ENCODE measurements at places on chromosomes 5 and 9.

- no peak overlapping the region for H3K4me3 ChIP-seq
- H3K4me1 ChIP-seq, result peaks cover 13% of the 10 kb centered on the region
- peak overlapping the region; percentile 36 for H3K27ac ChIP-seq
- H3K36me3 ChIP-seq, result peaks cover 2% of the 10 kb centered on the region
- H3K27me3 ChIP-seq, result no peaks in the 10 kb centered on the region
- no peak for DNase-seq
These were observed 59.4 kb upstream of the ERBIN start for GRCh38 chr5:65866837-65867521.

- H3K4me3 ChIP-seq, result no peak overlapping the region
- no peak for DNase-seq
- peaks cover 2% of the 10 kb centered on the region for H3K36me3 ChIP-seq
- peaks cover 11% of the 10 kb centered on the region for H3K4me1 ChIP-seq
- no peaks in the 10 kb centered on the region for H3K27me3 ChIP-seq
These were observed 68.6 kb downstream of the NLN start for GRCh38 chr5:65790371-65791163.

- DNase-seq, result no peak
- peaks cover 25% of the 10 kb centered on the region for H3K27me3 ChIP-seq
- no peak overlapping the region for H3K27ac ChIP-seq
- H3K4me1 ChIP-seq, result no peaks in the 10 kb centered on the region
- no peak overlapping the region for H3K4me3 ChIP-seq
These were observed 68.1 kb downstream of the MAMDC2 start for GRCh38 chr9:70111641-70112236.

GRCh38 chr5:17148481-17148880, 69.0 kb upstream of the BASP1 start:
- no peaks in the 10 kb centered on the region for H3K36me3 ChIP-seq
- H3K27ac ChIP-seq, result no peak overlapping the region
- DNase-seq, result no peak
- no peak overlapping the region for H3K4me3 ChIP-seq
- H3K27me3 ChIP-seq, result no peaks in the 10 kb centered on the region

DNA sequence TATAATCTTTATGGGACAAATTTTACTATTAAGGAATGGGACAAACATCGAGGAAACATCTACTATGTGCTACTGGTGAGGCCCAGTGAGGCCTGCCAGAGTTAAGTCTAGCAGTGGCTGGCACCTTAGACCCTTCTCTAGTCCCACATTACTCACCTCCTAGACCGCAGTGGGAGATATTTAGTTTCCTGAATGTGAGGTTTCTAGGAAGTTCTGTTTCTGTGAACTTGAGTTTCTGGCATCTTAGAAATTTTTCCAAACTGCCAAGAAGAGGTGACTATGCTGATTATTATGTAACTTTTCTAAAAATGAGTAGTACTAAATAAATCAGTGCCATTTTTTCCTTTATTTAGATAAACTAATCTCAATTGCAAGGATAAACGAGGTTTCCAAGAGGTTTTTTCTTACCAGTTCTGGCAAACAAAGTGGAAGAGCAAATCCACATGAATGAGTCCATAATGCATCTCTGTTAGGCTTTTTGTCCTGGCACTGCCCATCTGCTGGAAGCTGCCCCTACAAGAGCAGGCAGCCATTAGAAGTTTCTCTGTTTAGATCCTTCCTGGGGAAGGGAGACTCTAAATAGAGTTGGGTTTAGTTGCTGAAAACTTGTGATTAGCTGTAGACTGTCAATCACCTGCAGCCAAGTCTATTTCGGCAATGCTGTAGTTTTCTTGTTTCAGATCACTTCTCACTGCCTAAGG, 348.7 kb downstream of the MAN2A1 start:
- no peak overlapping the region for H3K4me3 ChIP-seq
- no peaks in the 10 kb centered on the region for H3K27me3 ChIP-seq
- H3K4me1 ChIP-seq, result peaks cover 8% of the 10 kb centered on the region
- no peak overlapping the region for H3K27ac ChIP-seq
- peaks cover 3% of the 10 kb centered on the region for H3K36me3 ChIP-seq

DNA sequence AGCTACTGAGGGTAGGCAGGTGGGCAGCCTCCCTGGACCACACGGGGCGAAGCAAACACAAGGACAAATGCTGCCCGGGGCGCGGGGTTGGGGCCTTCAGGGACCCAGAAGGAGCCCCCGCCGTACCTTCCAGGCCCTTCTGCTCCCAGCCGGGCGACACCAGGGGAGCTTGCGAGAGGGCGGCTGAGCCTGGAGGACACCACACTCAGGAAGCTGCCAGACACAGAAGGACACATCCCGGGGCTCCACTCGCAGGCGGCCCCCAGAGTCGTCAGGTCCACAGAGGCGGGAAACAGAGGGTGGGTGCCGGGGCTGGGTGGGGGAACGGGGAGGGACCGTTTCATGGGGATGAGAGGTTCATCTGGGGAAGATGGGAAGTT, 58.5 kb upstream of the UBAC1 start:
- H3K4me3 ChIP-seq, result no peak overlapping the region
- no peaks in the 10 kb centered on the region for H3K27me3 ChIP-seq
- no peak overlapping the region for H3K27ac ChIP-seq
- no peak for DNase-seq

DNA sequence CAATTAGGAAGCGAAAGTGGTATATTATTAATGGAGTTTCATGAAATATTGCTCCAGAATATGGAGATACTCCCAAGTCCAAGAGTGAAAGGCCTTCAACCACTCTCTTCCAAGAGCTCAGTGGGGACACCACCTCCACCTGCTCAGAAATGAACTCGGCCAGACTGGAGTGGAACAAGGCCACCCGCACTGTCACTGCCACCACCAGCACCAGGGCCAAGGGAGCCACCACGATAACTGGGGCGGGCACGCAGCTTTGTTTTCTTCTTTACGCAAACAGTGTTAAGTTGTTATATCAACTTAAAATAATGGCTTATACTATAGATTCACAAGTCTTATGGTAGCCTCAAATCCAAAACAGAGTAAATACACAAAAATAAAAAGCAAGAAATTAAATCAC, 204.1 kb downstream of the TRPM3 start:
- DNase-seq, result no peak
- no peak overlapping the region for H3K27ac ChIP-seq
- H3K4me3 ChIP-seq, result no peak overlapping the region

DNA sequence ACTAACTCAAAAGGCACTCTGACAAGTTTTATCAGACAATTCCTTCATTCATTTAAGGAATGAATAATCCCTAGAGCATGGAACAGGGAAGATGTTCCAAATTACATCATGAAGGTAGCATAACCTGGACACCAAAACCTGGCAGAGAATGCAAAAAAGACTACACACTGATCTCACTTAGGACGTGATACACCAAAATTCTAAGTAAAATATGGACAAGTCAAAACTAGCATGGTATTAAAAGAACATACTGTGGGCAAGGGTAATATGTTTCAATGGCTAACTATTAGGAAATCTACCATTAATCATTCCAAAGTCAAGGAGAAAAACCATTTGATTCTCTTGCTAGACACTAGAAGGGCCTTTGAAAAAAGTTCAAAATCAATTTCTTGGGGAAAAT, 176.5 kb downstream of the HSPA4 start:
- H3K4me3 ChIP-seq, result no peak overlapping the region
- H3K27ac ChIP-seq, result no peak overlapping the region
- no peak for DNase-seq
- H3K27me3 ChIP-seq, result peaks cover 65% of the 10 kb centered on the region

- H3K27me3 ChIP-seq, result no peaks in the 10 kb centered on the region
- no peak overlapping the region for H3K27ac ChIP-seq
- H3K36me3 ChIP-seq, result no peaks in the 10 kb centered on the region
These were observed 87.5 kb downstream of the CHSY3 start for GRCh38 chr5:129991780-129992179.

DNA sequence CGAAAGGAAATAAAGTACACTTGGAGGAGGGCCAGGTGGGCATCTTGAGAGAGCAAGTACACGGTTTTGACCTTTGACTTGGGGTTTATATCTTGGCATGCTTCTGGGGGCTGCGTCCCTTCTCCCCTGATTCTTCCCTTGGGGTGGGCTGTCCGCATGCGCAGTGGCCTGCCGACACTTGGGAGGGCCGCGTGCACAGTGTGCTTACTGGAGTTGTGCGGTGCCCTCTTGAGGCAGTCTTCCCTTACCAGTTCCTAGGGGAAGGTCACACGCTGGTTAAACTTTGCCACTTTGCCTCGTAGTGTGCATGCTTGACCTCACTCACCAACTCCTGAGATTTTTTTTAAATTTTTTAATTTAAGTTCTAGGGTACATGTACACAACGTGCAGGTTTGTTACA, 4.3 kb upstream of the CLPTM1L start:
- no peaks in the 10 kb centered on the region for H3K27me3 ChIP-seq
- DNase-seq, result no peak
- H3K4me1 ChIP-seq, result peaks cover 7% of the 10 kb centered on the region
- no peak overlapping the region for H3K4me3 ChIP-seq
- H3K36me3 ChIP-seq, result peaks cover 5% of the 10 kb centered on the region
- H3K27ac ChIP-seq, result no peak overlapping the region

- no peak for DNase-seq
These were observed 579.7 kb upstream of the ZNF608 start for GRCh38 chr5:125326150-125326510.

DNA sequence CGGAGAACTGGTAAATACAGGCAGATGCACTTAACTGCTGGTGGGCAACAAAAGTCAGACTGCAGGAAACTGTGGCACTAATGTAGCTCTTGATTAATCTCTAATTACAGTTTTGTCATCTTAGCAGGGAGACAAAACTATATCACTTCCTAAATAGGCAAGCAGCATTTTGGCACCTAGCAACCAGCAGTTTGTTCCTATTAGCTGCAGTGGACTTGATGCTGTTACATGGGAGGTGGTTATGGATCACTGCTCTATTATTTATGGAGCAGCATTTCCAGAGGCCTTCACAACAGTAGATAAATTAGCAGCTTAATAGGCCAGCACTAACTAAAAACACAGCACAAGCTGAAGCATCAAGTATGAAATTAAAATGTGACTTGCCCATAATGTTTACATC, 518.3 kb upstream of the ITGA1 start:
- DNase-seq, result no peak
- no peaks in the 10 kb centered on the region for H3K4me1 ChIP-seq
- no peaks in the 10 kb centered on the region for H3K36me3 ChIP-seq
- H3K27ac ChIP-seq, result no peak overlapping the region
- H3K4me3 ChIP-seq, result no peak overlapping the region
- H3K27me3 ChIP-seq, result no peaks in the 10 kb centered on the region

DNA sequence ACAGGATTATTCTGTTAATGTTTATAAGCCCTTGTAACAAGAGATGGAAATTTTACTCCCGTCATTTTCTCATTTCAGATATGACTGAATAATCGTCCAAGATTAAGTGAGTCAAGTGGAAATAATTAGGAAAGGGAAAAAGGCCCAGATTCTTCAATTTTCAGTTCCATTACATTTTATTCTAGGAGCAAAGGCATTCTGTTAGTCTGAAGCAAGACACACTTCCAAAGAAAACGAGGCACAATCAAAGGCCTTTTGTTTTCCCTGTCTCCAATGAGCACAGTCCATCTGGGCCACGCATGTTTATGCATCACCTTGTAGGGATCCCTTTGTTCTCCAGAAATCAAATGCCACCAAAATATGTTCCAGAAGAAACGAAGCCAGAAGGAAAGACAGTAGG, 382.9 kb upstream of the RFX3 start:
- H3K4me1 ChIP-seq, result no peaks in the 10 kb centered on the region
- no peak overlapping the region for H3K27ac ChIP-seq
- H3K4me3 ChIP-seq, result no peak overlapping the region
- peaks cover 11% of the 10 kb centered on the region for H3K27me3 ChIP-seq
- no peak for DNase-seq

- H3K4me1 ChIP-seq, result no peaks in the 10 kb centered on the region
- no peak overlapping the region for H3K27ac ChIP-seq
- no peak for DNase-seq
- peaks cover 56% of the 10 kb centered on the region for H3K27me3 ChIP-seq
These were observed 286.0 kb downstream of the ZSWIM6 start for GRCh38 chr5:61617995-61618525.

DNA sequence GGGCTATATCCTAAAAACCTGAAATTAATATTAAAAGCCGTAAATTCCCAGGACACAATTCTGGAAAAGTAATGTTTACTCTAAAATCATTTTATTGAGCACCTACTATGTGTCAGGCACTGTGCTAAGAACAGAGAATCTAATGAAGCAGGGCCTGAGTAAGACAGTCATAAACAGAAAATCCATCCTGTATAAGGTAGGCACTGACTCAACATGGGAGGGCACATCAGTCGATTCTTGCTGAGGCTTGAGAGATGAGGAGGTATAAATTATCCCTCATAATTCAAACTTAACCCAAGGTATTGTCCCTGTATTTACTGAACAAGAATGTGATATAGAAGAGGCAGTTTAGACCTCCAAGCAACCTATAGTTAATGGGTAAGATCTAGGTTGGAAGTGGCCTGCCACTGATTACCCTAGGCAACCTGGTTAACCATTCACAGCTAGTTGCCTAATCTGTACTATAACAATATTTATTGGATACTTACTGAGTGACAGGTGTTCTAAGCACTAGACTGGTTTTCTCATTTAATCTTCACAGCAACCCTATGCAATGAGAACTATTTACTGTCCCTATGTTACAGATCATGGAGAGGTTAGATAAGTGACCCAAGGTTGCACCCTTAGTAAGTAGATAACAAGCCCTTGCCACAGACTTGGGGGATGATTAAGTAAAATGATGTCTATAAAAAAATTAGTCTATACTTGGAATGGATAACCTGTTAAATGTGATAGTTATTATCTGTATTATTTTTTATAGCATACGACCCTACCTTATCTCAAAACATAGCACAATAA, 317.7 kb downstream of the PDE4D start:
- DNase-seq, result no peak
- no peaks in the 10 kb centered on the region for H3K27me3 ChIP-seq
- peaks cover under 1% of the 10 kb centered on the region for H3K36me3 ChIP-seq

GRCh38 chr9:121491111-121491510, 8.5 kb downstream of the GGTA1 start:
- H3K4me3 ChIP-seq, result no peak overlapping the region
- H3K36me3 ChIP-seq, result no peaks in the 10 kb centered on the region
- H3K27me3 ChIP-seq, result peaks cover 20% of the 10 kb centered on the region
- no peaks in the 10 kb centered on the region for H3K4me1 ChIP-seq

- H3K4me3 ChIP-seq, result no peak overlapping the region
- no peak overlapping the region for H3K27ac ChIP-seq
- peaks cover 47% of the 10 kb centered on the region for H3K27me3 ChIP-seq
- H3K4me1 ChIP-seq, result no peaks in the 10 kb centered on the region
- no peak for DNase-seq
- no peaks in the 10 kb centered on the region for H3K36me3 ChIP-seq
These were observed 70.5 kb downstream of the ZNF618 start for GRCh38 chr9:113946496-113947115.

GRCh38 chr9:126388964-126389708, 62.5 kb downstream of the MVB12B start:
- peak overlapping the region; percentile 78 for H3K27ac ChIP-seq
- peaks cover 43% of the 10 kb centered on the region for H3K36me3 ChIP-seq
- no peak overlapping the region for H3K4me3 ChIP-seq
- DNase-seq, result no peak
- H3K4me1 ChIP-seq, result peaks cover 18% of the 10 kb centered on the region
- no peaks in the 10 kb centered on the region for H3K27me3 ChIP-seq

- peak overlapping the region; percentile 78 for H3K4me3 ChIP-seq
- H3K27me3 ChIP-seq, result peaks cover 21% of the 10 kb centered on the region
These were observed 22.1 kb upstream of the NDST1 start for GRCh38 chr5:150485693-150486401.

GRCh38 chr5:56977021-56977420, 25.1 kb upstream of the MIER3 start:
- DNase-seq, result no peak
- H3K27ac ChIP-seq, result no peak overlapping the region
- no peak overlapping the region for H3K4me3 ChIP-seq
- H3K27me3 ChIP-seq, result peaks cover 39% of the 10 kb centered on the region

All from central memory CD8-positive, alpha-beta T cell (primary cell).